Fibroblast of the conjunctiva (primary cell): ENCODE measurements at places on chromosomes 6 and 20.

GRCh38 chr6:11798096-11798495 lies 19.5 kb upstream of the ADTRP start:
- DNase-seq, result peak; percentile 17

GRCh38 chr20:63135411-63135810 lies 80.5 kb downstream of the YTHDF1 start:
- DNase-seq, result no peak

- no peak for DNase-seq
These were observed 303.7 kb downstream of the UTRN start for GRCh38 chr6:144588697-144589325.

DNA sequence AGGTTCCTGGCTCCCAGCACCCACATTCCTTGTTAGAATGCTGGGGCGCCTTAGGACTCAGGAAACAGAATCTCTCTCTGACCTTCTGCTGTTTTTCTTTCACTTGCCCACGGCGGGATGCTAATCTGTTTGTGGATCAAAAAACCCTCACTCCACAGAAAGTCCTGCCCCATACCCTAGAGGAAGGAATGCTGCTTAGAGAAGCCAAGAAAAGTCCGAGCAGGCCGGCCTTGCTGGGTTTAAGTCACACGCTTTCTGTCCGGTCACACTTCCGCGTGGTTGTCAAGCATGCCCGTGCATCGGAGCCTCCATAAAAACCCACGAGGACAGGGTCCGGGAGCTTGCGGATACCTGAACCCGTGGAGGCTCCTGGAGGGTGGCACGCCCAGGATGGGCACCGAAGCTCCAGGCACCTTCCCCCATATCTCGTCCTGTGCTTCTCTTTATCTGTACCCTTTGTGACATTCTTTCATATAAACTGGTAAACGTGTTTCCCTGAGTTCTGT lies 223.1 kb downstream of the NRN1 start:
- DNase-seq, result no peak

GRCh38 chr6:4910037-4910760 lies 93.6 kb downstream of the RPP40 start:
- DNase-seq, result no peak

- no peak for DNase-seq
These were observed 142.6 kb downstream of the CDH26 start for GRCh38 chr20:60100780-60101179.

DNA sequence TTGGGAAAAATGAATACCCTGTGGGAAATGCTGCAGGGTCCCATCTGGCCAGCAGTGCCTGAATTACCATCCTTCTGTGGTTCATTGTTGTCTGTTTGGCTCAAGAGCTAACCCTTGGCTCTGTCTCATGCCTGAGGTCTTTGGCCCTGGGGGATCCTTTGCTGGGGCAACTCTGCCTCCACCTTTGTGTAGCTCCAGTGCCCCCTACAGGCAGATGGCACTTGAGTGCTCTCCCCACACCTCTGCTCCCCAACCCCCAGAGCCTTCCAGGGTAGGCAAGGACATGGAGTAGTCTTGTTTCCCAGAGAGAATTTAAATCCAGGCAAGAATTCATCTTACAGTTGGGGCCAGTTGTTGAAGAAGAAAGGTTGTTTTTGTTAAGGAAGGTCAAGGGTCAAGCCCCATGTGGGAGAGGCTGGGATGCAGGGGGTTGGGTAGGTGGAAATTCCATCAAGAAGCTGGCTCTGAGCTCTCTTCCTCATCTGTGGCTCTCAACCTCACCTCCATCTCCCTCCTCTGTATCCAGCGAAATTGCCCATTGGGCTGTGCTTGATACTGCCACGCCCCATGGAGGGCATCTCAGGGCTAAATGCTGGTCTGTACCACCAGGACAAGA lies 44.2 kb downstream of the ZNF831 start:
- no peak for DNase-seq

DNA sequence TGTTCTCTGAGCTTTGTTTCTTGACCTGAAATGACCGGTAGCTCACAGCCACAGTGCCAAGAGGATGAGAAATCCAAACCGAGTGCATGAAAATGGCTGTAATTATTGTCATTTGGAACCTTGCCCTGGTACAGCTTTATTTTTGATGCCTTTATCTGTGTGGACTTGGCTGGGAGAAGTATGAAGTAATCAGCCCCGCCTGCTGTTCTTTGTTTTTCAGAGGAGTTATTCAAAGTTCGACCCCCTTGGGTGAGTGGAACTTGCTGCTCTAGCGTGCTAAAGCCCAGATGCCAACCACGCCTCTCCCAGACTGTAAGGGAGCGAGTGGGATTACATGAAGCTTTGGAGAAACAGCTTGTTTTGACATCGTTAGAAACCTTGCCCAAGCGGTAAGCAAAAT lies 48.3 kb downstream of the ECT2L start:
- DNase-seq, result peak; percentile 43

- no peak for DNase-seq
These were observed 431.1 kb downstream of the TFAP2B start for GRCh38 chr6:51249798-51250197.

DNA sequence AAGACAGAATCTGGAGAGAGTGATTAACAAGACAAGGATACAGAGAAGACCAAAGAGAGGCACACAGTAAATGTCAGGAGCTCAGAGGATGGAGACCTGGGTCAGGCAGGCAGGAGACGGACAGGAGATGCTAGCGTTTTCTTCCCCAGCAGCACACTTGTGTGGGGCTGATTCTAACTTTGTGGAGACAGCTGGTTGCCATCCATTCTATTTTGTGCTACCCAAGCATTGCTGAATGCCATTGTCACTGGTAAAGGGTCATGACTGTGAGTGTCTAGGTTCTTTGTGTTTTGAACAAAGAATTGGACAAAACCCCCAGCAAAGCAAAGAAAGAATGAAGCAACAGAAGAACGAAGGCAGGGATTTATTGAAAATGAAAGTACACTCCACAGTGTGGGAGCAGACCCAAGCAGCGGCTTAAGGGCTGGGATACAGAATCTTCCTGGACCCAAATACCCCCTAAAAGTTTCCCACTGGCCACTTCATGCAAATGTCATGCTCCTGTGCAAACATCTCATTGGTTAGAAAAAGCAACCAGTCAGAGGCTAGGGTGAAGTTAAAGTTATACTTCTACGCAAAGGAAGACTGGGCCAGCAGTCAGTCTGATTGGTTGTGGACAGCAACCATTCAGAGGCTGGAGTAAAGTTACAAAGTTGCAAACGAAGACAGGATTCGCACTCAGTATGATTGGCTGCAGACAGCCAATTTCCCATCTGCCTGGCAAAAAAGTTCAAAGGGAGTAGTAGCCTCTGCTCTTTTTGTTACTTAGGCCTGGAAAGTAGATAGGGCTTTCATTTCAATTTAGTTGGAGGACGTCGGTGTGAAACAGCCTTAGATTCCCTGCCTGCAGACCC lies 17.5 kb downstream of the PTK7 start:
- DNase-seq, result peak; percentile 45

DNA sequence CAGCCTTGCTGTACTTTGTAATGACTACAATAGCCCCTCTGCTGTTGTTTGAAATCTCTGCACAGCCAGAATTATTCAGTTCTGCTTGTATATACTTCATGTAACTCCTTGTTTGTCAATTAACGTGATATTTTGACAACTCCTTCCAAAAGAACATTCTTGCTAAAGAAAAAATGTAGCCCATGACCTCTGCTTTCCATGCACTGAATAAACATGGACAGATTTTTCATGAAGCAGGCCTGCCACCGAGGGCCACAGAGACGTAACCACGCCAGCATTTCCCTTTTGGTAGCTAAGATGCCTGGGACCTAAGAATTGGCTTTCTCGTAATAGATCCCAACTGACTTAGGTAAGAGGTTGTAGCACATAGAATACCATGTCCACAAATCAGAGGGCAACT lies 135.9 kb downstream of the MYLK4 start:
- no peak for DNase-seq

- DNase-seq, result no peak
These were observed 168.6 kb downstream of the ZFAND3 start for GRCh38 chr6:37988127-37988526.

GRCh38 chr6:157265635-157266034 lies 57.7 kb downstream of the TMEM242 start:
- DNase-seq, result no peak

DNA sequence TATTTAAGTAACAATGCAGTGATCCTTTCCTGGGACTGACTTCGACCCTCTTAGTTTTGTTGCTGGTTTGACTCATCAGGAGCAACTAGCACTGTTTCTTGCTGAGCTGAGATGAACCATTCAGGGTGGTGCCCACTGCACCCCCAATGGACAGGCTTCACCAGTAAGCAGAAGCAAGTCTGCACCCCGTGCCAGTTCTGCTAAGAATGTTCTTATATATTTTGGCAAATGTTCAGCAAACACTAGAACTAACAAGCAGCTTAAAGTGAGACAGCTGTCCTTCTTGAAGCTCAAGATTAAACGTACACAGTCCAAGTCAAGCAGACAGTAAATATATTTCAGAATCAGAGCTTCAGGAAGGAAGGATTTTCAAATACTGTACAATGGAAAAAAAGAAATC lies 561.3 kb upstream of the CDH4 start:
- no peak for DNase-seq

DNA sequence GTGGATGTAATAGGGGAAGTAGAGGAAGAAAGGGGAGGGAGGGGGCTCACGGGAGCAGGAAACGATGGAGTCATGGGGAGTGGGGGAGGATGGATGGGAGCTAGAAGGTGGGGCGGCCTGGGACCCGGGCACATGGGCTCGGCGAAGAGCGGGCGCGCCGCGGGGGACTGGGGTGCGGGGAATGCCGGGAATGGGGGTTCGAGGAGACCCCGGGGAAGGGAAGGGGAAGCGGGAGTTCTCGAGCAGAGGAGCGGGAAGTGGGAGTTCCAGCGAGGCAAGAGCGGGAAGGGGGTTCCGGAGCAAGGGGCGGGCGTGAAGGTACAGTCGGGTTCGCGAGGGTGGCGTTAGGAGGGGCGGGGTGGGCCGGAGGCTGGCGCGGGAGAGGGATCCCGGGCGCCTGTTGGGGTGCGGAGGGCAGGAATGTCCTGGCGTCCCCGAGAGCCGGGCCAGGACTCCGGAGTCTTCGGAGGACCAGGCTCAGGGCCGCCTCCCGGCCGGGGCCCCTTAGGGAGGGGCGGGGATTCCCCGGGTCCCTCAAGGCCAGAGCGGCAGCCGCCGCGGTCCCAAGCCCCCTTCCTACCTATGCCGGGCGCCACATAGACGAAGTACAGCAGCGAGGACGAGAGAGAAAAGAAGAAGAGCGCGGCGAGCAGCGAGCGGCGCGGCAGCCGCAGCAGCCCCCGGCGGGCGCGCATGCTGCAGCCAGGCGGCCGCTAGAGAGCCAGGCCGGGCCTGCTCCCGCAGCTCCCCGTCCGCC lies 504 bp downstream of the B4GALT5 start:
- no peak for DNase-seq

- no peak for DNase-seq
These were observed 369.4 kb upstream of the IMPG1 start for GRCh38 chr6:76441875-76442274.

DNA sequence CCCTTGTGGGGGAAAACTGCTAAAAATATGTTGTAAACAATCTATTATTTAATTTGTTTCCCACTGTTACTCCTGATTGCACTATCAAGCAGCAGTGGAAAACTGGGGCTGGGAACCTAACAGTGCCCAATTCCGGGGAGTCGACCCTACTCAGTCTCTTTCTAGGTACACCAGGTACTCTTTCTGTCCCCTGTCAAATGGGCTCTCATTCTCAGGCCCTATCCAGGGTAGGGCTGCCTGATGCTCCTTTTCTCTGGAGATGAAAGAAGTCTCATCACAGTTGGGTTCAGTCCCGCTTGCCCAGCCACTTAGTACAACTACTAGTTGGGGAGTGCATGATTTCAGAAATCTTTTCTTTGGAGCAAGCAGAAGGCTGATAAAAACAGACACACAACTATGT lies 52.0 kb downstream of the HS3ST5 start:
- DNase-seq, result no peak

GRCh38 chr6:28709478-28710349 lies 184.0 kb downstream of the GPX5 start:
- no peak for DNase-seq

- DNase-seq, result no peak
These were observed 207.0 kb upstream of the SIM1 start for GRCh38 chr6:100671740-100672139.

- no peak for DNase-seq
These were observed 401.2 kb upstream of the SULF2 start for GRCh38 chr20:48186447-48186846.

- DNase-seq, result no peak
These were observed 62.9 kb downstream of the ESR1 start for GRCh38 chr6:151870375-151870774.

- DNase-seq, result no peak
These were observed 72.7 kb upstream of the CCN6 start for GRCh38 chr6:111980971-111981840.

DNA sequence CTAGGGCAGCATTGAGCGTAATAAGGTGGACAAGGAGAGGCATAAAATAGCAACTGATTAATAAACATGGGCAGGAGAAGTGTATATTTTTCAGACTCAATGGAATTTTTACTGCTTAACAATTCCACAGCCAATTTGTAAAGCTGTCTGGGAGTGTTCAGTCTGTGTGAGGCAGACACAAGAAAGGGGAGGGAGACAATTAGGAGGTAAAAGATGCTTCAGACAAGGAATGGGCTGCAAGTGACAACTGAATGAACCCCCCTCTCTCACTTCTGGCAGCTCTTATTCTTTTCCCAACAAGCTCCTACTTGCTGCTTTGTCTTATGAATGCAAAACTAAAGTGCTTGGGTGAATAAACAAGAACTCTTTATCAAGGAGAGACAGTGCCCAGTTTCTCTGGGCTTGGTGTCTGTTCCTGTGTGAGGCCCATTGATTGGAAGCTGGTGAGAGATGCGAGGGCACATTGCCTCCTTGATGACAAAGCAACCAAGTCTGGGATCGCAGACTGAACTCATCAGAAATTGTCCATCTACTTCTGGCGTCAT lies 575.3 kb downstream of the RNF144B start:
- DNase-seq, result no peak

DNA sequence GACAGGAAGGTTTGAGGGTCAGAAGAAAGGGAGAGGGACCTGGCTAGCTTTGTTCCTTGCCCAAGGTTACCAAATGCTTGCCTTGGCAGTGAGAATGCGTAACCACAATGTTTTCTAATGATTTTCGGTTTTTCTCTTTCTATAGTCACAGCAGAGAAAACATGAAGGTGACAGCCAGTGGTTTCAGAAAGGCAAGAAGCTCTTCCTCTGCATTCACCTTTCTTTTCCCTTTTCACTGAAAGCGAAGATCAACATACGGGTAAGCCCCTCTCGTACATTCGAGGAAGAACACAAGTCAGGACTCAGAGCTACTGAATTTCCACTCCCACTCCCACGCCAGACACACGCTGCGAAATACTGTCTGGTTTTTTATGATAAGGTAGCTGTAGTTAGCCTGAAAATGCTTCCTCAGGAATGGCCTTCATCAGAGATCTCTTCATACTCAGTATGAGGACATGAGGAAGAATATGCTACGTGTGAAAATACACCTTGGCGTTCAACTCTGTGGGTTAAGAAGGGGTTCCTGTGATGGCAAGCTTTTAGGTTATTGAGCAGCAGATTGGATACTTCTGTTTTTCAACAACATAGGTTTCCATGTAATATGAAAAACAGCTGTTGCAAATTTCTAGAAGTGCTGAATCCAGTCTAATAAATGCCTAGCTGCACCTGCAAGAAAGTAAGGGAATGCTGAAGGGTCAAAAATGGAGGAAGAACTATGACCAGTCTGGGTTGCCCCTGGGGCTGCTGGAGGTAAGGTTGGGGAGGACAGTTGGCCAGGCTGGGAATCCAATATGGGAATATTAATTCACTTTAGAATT lies 7.4 kb upstream of the CD83 start:
- DNase-seq, result no peak
